ENCODE measurements at places on chromosomes 1 and 21.

DNA sequence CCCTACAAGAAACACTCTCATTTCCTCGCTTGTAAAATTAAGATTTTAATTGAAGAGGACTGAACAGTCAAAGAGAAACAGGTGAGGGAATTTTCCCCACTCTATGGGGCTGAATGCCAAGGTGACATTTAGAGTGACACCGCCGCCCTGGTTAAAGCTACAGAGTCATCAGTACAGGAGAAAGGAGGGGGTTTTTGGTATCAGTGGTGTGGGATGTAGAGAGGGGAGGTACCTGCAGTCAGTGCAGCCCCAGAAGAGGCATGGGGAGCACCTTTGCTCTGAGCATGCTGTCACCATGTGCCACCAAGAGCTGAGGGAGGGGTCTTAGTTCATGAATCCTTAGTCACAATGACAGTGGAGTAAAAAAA lies 2.8 kb downstream of the DIRAS3 start:
- DNase-seq, result no peak

GRCh38 chr1:94725566-94725965 lies 94.6 kb upstream of the SLC44A3 start:
- DNase-seq, result peak; percentile 57

- DNase-seq, result no peak
Observed at GRCh38 chr21:25999921-26000582, 170.5 kb downstream of the APP start.

DNA sequence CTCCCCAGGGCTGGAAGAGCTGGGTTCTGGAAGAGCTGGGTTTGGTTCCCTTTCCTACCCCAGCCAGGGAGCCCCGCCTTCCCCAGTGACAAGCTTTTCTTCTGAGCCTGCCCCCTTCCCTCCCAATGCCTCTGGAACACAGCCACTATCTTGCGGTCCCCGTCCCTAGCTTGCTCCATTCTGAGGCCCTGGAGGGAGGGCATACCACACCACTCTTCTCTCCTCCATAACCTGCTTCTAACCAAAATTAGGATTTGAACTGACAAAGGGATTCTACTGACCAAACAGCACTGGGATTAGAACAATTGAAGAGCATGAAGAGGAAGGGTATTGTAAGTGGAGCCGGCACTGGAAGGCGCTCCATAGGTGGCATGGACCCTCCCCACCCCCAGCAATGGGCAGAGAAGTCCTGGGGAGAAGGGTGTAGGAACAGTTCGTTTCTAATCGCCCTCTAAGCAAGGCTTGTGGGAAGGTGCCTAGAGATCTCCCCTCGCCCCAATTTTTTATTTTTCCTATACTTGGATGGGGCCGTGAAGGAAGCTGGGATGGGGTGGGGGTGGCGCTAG lies 690 bp downstream of the C1orf216 start:
- DNase-seq, result peak; percentile 72
